ENCODE measurements at places on chromosomes 4 and X. TPM values are rescaled to one million over a fixed set of nuclear protein-coding genes. Genes with fewer than 3 reads are reported as not detected.

GRCh38 chrX:42751573-42751972 is 26.4 kb downstream of the PPP1R2C start:
- no peak for DNase-seq

GRCh38 chr4:158186815-158187214 is 14.0 kb upstream of the GASK1B start:
- no peak for DNase-seq

- no peak for DNase-seq
These were observed 106.5 kb downstream of the CPZ start for GRCh38 chr4:8699063-8699385.

GRCh38 chr4:12507868-12508481 is 976.2 kb downstream of the RAB28 start:
- DNase-seq: no peak

GRCh38 chrX:71111921-71112431 is 599 bp upstream of the IL2RG start:
- peak; percentile 34 for DNase-seq

DNA sequence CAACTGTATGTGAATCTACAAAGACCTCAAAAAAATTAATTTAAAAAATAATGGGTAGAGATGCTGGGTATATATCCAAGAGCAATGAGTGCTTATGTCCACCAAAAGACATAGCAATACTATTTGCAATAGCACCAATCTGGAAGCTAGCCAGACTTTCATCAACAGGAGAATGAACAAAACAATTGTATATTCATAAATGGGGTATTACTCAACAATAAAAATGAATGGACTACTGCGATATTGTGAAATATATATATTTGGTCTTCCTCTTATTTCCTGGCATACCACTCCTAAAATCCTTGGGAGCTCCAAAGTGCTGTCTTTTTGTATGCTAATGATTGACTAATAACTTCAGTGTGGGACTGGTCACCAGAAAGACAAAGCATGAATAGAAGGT is 77.5 kb downstream of the MSN start:
- DNase-seq: no peak

- DNase-seq: no peak
These were observed 9.6 kb downstream of the RHOH start for GRCh38 chr4:40206426-40206825.

GRCh38 chrX:45756557-45756956 is 555.9 kb upstream of the DIPK2B start:
- no peak for DNase-seq

- DNase-seq: no peak
These were observed 52.2 kb downstream of the PRDM5 start for GRCh38 chr4:120870279-120870673.

DNA sequence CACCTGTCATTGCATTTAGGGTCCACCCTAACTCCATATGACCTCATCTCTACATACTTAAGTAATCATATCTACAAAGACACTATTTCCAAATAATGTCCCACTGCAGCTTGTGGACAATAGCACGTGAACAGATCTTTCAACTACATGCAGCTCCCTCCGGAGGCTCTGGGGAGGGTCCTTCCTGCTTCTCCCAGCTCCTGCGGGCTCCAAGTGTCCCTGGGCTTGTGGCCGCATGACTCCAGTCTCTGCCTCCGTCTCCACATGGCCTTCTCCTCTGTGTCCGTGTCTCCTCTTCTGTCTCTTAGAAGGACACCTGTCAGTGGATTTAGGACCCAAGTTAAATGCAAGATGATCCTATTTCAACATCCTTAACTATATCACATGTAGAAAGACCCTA is 52.7 kb downstream of the ASMT start:
- DNase-seq: no peak

DNA sequence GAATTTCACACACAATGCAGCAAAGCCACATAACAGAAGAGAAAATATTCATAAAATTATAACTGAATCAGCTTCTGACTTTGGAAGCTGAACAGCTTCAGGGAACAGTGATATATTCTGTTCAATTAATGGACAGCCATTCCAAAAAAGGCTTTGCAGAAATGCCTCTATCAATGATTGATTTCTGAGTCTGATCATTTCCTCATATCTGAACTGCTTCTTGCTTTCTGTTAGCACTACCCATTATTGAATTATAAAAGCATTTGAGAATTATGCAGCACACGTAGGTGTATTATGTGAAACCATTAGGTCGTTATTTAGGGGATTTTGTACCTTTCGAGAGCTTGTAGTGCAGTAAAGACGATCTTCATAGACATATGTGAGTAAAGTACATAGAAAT is 159.6 kb downstream of the STIM2 start:
- DNase-seq: no peak

The HEPH gene
- total RNA-seq: not detected

The PDGFC gene
- total RNA-seq: not detected

- DNase-seq: no peak
These were observed 803.8 kb upstream of the AMOT start for GRCh38 chrX:113644426-113644825.

DNA sequence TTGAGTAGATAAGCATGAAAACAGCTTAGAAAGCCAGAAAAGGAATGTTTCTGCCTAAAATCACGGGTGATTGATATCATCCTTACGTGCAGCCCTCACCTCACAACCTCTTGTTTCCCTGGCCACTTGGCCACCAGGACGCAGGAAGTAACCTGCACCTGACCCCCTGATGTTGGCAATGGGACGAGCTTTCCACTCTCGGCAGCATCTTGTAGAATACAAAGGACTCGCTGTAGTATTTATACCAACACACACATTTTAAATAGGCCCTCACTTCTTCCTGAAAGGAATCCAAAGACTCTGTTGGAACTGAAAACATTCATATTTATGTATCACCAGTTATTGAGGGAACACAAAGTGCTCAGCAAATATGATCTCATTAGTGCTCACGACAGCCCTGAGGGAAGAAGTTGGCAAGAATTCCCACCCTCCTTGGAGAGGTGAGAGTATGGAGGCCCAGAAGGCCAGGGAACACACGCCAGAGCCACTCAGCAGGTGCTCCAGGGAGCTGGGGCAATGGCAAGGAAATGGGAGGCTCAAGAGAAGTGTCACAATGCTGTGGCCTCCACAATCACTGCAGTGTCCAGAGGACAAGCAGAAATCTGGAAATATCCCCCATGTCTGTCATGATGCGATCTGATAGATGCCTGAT is 103.3 kb upstream of the KIT start:
- no peak for DNase-seq

DNA sequence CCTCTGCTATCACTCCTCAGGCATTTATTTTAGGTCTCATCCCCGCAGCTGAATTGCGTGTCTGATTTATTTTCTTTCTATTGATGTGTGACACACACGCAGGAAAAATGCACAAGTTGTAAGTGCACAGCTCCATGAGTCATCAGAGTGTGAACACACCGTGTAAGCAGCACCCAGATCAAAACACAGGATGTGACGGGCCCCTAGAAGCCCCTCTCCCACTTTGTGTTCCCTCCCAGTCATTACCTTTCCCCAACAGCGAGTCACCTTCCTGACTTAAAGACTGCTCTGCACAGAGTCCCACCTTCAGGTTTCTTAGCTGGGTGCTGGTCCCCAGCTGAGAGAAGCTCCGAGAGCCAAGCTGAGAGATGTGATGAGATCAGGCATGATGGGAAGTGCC is 436.7 kb downstream of the MID1IP1 start:
- DNase-seq: peak; percentile 31

The GC gene
- not detected for total RNA-seq

DNA sequence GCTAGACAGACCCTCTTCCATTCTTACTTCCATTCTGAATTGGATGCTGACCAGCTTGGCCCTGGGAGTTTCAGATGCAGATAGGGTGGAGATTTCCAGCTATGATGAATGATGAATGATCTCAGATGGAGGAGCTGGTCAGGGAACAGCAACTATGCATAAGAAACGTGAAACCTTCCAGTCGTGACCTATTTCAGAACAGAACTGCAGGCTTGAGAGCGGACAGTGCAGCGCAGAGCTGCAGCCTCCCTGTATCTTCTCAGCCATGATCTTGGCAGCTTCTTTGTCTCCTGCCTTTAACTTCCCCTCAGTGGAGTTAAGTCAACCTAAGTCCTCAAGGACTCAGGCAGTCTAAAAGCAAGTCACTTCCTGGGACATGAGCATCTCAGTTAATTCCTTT is 43.3 kb upstream of the HAND2 start:
- no peak for DNase-seq

- DNase-seq: no peak
These were observed 1.5 kb downstream of the TSPAN5 start for GRCh38 chr4:98656886-98657285.

- DNase-seq: no peak
These were observed 136.5 kb downstream of the AASDH start for GRCh38 chr4:56250776-56251175.

The IL3RA gene
- total RNA-seq: 1.4 TPM

The NPY1R gene
- not detected for total RNA-seq

GRCh38 chr4:7356667-7357310 is 77.9 kb downstream of the PSAPL1 start:
- no peak for DNase-seq

DNA sequence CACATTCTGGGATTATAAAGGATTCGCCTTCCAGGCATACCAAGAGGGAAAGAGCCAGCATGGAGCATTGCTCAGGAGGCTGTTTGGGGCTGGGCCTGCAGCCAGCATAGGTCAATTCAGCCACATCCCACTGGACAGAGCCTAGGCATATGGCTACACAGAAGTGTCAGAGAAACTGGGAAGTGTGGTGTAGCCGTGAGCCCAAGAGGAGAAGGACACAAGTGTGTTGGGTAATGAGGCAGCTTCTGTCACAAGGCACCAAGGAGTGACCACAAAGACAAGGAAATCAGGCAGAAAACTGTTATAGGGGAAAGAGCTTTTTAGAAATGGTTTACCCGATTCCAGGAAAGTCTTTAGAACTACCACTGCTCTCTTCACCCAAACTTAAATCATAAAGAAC is 178.6 kb upstream of the TBL1X start:
- DNase-seq: no peak

- no peak for DNase-seq
These were observed 53.4 kb downstream of the LDB2 start for GRCh38 chr4:16844816-16845586.

The FAT4 gene
- not detected for total RNA-seq

DNA sequence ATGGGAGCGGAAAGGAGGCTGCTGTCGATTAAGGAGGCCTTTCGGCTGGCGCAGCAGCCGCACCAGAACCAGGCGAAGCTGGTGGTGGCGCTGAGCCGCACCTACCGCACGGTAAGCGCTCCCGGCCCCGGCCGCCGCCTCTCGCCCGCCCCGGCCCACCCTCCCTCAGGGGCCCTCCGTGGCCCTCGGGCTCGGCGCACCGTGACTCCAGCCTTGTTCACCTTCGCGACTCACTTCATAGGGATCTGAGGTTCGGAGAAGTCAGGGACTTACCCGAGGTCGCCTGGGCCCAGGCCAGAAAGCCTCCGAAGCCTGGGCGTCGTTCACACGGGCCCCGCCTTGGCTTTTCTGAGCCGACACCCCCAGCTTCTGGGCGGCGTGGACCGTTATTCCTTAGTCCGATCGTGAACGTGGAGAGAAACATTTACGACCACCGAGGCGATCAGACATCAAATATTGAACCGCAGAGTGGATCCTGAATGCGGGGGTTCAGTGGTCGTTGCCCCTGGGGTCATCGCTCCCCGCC is 362 bp downstream of the NCAPG start:
- no peak for DNase-seq

GRCh38 chr4:1269209-1269608 is 20.3 kb upstream of the CTBP1 start:
- DNase-seq: no peak

The CNKSR2 gene
- 3.6 TPM for total RNA-seq

DNA sequence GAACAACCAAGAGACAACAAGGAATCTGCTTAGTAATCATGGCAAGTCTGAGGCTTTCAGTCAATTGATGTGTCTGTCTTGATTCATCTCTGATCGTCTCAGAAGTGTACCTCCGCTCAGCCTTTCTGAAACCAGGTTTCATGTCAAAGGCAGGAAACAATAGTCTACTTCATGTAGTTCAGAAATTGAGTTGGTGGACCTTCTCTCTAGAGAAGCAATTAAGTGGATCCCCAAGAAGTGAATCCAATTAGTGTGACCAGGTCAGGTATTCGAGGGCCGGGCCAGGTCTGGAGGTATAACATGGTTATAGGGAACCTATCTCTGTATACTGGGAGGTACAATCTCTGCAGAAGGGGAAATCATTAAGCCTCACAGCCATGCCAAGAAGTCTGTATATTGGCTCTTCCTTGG is 32.0 kb downstream of the DAPP1 start:
- peak; percentile 63 for DNase-seq

DNA sequence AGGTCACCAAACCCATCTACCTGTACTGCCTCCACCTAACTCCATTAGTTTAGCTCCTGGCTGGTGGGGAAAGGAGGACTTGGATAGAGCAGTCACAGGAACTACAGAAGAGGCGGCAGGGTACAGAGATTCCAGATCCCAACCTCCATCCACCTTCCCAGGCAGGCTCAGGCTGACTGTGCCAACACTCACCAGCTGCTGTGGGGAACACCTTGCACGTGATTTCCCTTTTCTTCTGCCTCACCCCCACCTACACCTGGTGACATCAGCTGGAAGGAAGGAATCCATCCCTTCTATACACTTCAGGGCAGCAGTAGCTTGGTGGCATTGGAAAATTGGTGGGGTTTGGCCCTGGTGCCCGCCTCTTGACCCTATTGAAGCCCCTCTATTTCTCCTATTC is 41.5 kb downstream of the EFNB1 start:
- no peak for DNase-seq

DNA sequence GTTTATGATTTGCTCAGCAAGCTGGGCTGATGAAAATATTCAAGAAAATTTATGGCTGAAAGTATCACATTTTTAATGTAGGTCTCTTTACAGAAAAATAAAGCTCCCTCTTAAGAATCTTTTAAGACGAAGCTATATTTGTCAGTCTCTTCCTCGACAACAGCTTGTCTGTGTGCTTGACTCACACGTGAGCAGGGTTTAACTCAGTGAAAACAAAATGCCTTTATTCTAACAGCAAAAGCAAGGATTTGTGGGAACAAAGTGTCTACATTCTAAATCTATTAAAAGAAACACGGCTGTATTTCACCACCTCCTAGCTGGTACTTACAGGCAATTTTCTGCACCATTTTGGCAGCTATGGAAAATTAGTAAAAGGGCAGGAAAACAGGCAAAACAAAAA is 75.5 kb downstream of the NYX start:
- DNase-seq: no peak

The DAPP1 gene
- total RNA-seq: 23.6 TPM

GRCh38 chr4:89898304-89898716 is 3.7 kb downstream of the MMRN1 start:
- peak; percentile 11 for DNase-seq

The ARHGAP10 gene
- total RNA-seq: 7.1 TPM

GRCh38 chrX:38692961-38693360 is 108.3 kb upstream of the MID1IP1 start:
- no peak for DNase-seq

- DNase-seq: no peak
These were observed 61.7 kb upstream of the DDX60 start for GRCh38 chr4:168380290-168380689.

DNA sequence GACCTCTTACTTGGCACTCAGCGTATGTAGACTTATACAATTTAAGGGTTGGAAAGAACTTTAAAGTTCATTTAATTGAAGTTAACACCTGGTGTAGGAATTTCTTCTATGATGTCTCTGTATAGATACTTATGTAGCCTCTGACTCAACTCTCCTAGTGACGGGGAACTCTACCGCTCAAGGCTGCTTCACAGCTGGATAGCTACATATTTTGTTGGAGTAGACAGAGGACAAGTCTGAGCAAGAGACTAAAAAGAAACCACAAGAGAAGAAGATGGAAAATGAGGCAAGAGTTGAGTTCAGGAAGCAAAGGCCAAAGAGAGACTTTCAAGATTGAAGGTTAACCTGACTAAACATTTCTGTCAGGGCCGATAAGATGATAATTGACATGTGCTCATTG is 52.6 kb downstream of the GPR50 start:
- DNase-seq: no peak

- no peak for DNase-seq
These were observed 136.4 kb downstream of the STPG2 start for GRCh38 chr4:98006814-98007412.

Data from activated CD4-positive, alpha-beta memory T cell treated with anti-CD3 and anti-CD28 coated beads for 36 hours (primary cell).